ENCODE measurements at places on chromosomes 5 and 9. TPM values are rescaled to one million over a fixed set of nuclear protein-coding genes. Genes with fewer than 3 reads are reported as not detected.

GRCh38 chr9:99445920-99446319 lies 223.8 kb downstream of the SEC61B start:
- DNase-seq: no peak

GRCh38 chr5:67467110-67467509 lies 270.5 kb upstream of the CD180 start:
- no peak for DNase-seq

GRCh38 chr5:58985759-58986158 lies 402.9 kb downstream of the RAB3C start:
- no peak for DNase-seq

DNA sequence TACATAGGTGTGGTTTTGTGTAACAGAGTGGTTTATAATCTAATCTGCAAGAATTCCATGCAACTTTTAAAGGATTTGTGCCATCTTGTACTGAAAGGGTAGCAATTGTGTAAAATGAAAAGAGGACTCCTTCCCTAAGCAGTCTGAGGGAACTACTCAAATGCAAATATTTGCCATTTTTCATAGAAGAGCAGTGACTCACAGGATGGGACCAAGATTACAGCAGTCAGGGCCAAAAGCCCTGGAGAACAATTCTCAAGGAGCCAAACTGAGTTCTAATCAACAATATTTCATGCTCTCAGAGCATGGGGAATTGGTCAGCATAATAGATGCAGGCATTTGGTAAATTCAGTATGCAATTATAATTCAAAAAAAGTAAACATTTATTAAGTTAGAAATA lies 495.8 kb downstream of the CHSY3 start:
- DNase-seq: no peak

GRCh38 chr5:144831650-144832049 lies 661.0 kb downstream of the KCTD16 start:
- no peak for DNase-seq

DNA sequence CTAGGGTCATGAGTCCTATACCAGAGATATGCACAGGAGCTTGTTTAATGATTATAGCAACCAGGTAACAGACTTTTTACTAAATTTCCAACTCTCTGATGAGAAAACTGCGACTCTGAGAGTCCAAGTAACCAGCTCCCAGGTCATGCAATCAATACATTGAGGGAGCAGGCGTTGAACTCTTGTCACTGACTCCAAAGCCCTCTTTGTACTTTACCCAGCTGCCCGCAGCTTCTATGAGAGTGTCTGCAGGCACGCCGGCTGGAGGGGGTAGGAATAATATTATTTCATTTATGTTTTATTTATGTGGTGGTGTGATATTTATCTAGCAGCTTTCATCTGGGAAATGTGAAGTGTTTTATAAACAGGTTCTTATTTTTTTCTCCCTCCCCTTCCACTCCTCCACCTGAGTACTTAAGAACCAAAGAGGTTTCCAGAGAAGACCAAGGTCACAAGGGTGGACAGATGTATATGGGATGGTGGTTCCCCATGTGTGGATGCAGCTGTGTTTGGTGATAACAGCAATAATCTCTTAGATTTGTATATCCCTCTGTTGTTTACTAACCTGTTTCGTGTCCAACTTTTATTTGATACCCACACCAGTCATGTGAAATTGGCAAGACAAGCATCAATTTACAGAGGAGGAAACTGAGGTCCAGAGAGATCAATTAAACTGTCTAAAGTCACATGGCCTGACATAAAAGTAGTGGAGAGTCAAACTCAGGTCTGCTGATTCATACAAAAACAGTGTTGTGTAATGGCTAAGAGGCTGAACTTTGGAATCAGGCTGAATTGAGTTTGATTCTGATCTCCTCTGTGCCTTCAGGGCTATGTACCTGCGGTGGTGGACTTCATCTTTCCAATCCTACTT lies 140.2 kb upstream of the TRIM32 start:
- DNase-seq: no peak

DNA sequence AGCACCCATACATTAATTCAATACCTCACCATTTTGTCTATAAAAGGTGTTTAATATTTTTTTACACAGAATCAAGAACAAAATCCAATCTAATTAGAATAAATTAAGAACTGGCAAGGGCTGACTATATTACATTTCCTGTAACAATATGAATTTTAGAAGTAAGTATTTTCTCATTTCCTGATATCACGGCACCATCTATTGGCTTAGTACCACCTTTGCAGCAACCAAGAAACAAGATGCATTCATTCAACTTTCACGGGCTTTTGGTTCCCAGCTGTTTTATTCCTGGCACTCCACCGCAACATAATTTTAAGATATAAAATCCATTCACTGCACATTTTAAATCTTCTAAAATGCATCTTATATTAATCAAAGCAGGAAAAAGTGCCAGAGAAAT lies 20.6 kb downstream of the PSMB7 start:
- no peak for DNase-seq

GRCh38 chr5:1733369-1733768 lies 66.3 kb downstream of the MRPL36 start:
- no peak for DNase-seq

DNA sequence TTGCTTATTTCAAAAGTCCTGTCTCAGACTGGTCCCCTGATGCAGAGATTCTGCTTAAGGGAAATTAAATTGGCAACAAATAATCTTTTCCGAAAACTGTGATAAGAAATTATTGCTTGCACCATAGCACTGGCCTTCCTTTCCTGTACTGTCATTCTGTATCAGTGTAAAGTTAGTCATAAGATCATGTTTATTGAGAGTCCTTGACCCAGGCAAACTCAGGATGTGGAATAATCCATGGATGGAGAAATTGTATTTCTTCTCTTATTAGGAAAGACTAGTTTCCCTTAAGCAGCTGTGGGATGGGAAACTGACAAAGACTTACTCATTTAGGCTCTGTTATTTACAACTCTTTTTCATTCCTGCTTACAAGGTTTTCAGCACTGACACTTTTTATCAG lies 83.0 kb upstream of the RANBP6 start:
- no peak for DNase-seq

- no peak for DNase-seq
These were observed 28.7 kb downstream of the PNPLA7 start for GRCh38 chr9:137521405-137521985.

- DNase-seq: no peak
These were observed 1068.6 kb downstream of the TAF11L14 start for GRCh38 chr5:18702821-18703220.

- DNase-seq: no peak
These were observed 43.2 kb upstream of the NKX2-5 start for GRCh38 chr5:173278172-173278571.

- no peak for DNase-seq
These were observed 4.6 kb downstream of the EPB41L4B start for GRCh38 chr9:109316207-109316640.

DNA sequence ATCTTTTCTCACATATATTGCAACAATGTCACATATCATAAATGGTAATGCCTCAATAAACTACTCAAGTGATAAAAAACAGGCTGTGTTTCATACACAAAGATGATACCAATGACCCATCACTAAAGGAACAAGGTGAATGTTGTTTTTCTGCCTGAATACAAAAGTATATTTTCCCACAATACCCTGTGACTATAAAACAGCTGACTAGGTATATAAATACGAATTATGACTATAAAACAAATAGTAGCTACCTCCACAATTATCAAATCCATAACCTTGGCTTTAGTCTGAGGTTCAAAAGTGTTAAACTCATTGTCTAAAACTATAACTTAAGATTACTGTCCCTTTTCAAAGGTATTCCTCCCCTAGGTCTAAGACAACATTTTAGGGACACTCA lies 58.7 kb downstream of the MPDZ start:
- no peak for DNase-seq

GRCh38 chr5:921456-922435 lies 29.1 kb downstream of the TRIP13 start:
- no peak for DNase-seq

- DNase-seq: no peak
These were observed 82.3 kb downstream of the MSX2 start for GRCh38 chr5:174806729-174807128.

DNA sequence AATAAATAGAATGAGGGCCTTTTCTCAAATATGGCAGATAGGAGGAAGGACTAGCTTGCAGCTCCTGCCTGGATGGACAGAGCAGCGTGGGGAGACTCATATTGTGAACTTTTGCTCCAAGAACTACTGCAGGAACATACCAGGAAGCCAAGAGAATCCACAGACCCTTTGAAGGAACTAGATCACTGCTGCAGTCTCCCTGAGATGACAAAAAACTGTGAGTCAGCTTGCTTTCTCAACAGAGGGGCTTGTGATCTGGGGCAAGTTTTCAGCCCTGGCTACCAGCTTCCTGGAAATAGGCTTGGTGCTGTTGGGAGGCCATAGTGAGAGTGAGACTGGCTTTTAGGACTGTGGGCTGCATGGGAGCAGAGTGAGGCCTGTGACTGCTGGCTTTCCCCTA lies 170.6 kb upstream of the TRIM32 start:
- DNase-seq: no peak

GRCh38 chr9:95090023-95090791 lies 227.3 kb downstream of the FANCC start:
- no peak for DNase-seq

DNA sequence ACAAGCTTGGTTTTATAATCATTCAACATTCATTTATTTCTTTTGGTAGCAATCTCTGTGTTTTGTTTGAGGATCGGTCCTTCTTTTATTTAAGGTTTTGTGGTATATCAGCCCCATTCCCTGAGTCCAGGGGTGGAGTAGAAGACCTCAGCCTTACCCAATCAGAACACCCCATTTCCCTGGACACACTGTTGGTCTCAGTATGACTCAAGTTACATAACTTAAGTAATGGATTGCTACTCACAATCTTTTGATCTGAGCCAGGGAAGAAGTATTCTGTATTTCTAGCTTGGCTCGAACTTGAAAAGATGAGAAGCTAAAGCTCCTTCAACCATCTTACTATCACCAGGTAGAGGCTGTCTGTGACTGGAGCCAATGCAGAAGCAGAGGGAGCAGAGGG lies 175.2 kb upstream of the HAPLN1 start:
- DNase-seq: no peak

DNA sequence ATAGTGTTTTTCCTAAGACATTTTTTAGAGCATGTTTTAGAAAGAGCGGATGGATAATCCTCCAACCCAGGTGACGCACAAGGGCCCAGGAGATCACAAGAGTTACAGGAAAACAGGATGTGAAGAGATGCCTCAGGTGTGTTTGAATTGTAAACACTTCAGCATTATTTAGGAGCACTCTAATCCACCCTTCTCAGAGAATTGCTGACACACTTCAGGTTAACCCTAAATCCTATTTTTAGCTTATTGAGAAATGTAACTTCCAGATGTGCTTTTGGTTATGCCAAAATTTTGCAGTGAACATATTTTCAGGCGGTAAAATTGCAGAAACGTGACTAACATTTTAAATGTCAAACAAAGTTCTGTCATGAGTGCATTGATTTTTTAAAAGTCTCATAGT lies 755.4 kb upstream of the CTNND2 start:
- DNase-seq: no peak

DNA sequence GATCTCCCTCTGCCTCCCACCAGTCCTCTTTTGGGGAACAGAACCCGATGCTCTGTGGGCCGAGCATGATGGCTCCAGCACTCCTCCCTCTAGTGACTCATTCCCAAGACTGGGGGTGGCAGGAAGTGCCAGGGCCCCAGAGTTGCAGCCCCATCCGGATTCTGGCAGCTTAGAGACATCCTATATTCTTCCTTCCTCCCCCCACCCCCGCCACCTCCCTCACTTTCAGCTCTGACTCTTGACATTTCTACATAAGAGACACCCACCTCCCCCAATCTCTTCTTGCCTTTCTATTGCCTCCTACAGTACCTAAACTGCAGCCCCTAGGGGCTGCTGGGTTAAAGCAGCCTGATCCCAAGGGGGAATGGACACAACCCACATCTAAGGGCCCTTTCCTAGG lies 47.1 kb upstream of the MATR3 start:
- peak; percentile 84 for DNase-seq

- no peak for DNase-seq
These were observed 159.7 kb upstream of the VLDLR start for GRCh38 chr9:2461892-2462291.

- DNase-seq: no peak
These were observed 275.5 kb upstream of the TAS2R1 start for GRCh38 chr5:9905661-9906060.

- DNase-seq: no peak
These were observed 144.2 kb upstream of the CDH10 start for GRCh38 chr5:24788829-24789514.

GRCh38 chr9:137280474-137281344 lies 3.2 kb downstream of the TOR4A start:
- no peak for DNase-seq

DNA sequence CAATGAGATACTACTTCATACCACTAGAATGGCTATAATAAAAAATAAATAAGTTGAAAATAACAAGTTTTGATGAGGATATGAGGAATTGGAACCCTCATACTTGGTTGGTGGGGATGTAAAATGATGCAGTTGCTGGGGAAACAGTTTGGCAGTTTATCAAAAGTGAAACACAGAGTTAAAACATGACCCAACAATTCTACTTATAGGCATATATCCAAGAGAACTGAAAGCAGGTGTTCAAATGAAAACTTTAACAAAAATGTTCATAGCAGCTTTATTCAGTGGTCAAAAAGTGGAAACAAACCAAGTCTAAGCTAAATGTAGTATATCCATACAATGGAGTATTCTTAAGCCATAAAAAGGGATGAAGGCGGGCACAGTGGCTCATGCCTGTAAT lies 13.1 kb upstream of the LHFPL2 start:
- DNase-seq: no peak

DNA sequence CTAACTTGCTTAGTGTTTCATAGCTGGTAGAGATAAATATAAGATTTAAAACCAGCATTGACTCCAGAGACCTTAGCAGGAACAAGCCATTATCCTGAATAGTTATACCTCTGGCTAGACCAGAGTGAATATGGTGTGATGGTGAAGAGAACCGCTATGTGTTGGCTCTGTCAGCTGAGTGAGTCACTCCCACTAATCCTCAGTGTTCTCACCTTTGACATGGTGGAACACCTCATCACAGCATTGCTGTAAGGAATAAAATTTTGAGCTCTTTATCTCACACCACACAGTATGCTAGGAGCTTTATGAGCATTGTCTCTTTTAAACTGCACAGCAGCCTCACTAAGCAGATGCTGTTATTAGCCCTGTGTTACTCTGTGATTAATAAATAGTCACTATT lies 90.7 kb upstream of the DHFR start:
- DNase-seq: no peak

ANKDD1B gene
- not detected for total RNA-seq

PCDHGA5 gene
- 0.07 TPM for total RNA-seq

RHOBTB3 gene
- total RNA-seq: 3.3 TPM

MPDZ gene
- total RNA-seq: not detected

ANXA6 gene
- total RNA-seq: 332 TPM

C9orf57 gene
- total RNA-seq: not detected

SLC46A2 gene
- not detected for total RNA-seq

LRRC14B gene
- total RNA-seq: 0.11 TPM

PTPN3 gene
- 0.46 TPM for total RNA-seq

MSX2 gene
- not detected for total RNA-seq

PCDHA1 gene
- total RNA-seq: not detected

NEUROG1 gene
- total RNA-seq: not detected

CEL gene
- total RNA-seq: 0.98 TPM

EPB41L4A gene
- 0.28 TPM for total RNA-seq

SLIT3 gene
- total RNA-seq: 7.3 TPM

FOXD4 gene
- 0.19 TPM for total RNA-seq

GNA14 gene
- 0.54 TPM for total RNA-seq

SPINK13 gene
- not detected for total RNA-seq

GPR150 gene
- 0.37 TPM for total RNA-seq

CFAP90 gene
- not detected for total RNA-seq
